ENCODE measurements at places on chromosomes 5 and 9. TPM values are rescaled to one million over a fixed set of nuclear protein-coding genes. Genes with fewer than 3 reads are reported as not detected.
A peak's percentile ranks its signal among the peaks of the same experiment; 100 is the strongest.

DNA sequence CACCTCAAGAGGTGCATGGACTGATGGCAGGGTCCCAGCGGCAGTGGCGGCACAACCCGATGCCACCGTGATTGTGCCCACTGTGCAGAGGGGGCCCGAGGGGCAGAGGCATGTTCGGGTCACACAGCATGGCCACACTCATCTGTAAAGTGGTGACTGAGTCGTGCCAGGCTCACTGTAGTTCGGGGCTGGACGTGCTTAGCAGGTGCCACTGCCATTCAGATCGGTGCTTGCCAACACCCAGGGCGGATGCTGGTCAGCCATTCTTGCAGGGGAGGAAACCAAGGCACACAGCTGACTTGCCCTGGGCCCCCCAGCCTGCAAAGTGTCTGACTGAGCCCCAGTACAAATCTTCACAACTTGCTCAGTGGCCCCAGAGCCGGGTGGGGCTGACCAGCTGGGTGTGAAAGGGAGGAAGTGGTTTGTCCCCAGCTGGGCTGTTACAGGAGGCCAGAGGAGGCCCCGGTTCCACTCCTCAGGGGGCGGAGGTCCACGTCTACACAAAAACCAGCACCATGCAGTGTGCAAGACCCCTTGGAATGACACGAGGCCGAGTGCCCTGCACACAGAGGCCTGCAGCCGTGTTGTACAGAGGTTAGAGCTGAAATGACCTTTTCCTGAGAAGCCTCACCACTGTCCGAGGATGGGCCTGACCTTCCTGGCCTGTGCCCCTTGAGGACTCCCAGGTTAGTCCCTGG is 17.9 kb downstream of the FGD3 start:
- no peaks in the 10 kb centered on the region for H3K27me3 ChIP-seq
- no peaks in the 10 kb centered on the region for H3K4me1 ChIP-seq
- H3K4me3 ChIP-seq, result no peak overlapping the region
- no peaks in the 10 kb centered on the region for H3K36me3 ChIP-seq
- H3K27ac ChIP-seq, result no peak overlapping the region

GRCh38 chr9:130073373-130073772 is 19.7 kb downstream of the GPR107 start:
- H3K36me3 ChIP-seq, result peaks cover 21% of the 10 kb centered on the region
- DNase-seq, result peak; percentile 62
- H3K4me3 ChIP-seq, result peak overlapping the region; percentile 2
- H3K27ac ChIP-seq, result peak overlapping the region; percentile 67
- H3K4me1 ChIP-seq, result peaks cover 14% of the 10 kb centered on the region
- H3K27me3 ChIP-seq, result no peaks in the 10 kb centered on the region

DNA sequence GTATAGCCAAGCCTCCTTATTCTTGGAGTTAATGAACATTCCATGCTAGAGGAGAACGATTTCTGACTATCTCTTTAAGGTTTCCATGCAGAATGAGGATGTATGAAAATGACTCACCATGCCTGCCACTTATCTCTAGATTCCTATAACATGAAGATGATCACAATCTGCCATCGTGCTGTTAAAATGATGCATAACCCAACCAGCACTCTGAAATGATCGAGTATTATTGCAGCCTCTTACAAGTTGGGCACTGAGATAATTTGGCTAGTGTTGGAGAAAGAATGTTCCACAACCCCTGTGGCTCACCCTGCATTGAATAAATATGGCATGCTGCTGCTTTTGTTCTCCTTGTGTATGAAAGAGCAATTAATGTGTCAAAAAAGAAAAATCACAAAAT is 1143.6 kb upstream of the WWC1 start:
- DNase-seq, result no peak
- H3K4me1 ChIP-seq, result no peaks in the 10 kb centered on the region
- H3K27me3 ChIP-seq, result no peaks in the 10 kb centered on the region
- H3K4me3 ChIP-seq, result no peak overlapping the region
- H3K36me3 ChIP-seq, result no peaks in the 10 kb centered on the region
- no peak overlapping the region for H3K27ac ChIP-seq

DNA sequence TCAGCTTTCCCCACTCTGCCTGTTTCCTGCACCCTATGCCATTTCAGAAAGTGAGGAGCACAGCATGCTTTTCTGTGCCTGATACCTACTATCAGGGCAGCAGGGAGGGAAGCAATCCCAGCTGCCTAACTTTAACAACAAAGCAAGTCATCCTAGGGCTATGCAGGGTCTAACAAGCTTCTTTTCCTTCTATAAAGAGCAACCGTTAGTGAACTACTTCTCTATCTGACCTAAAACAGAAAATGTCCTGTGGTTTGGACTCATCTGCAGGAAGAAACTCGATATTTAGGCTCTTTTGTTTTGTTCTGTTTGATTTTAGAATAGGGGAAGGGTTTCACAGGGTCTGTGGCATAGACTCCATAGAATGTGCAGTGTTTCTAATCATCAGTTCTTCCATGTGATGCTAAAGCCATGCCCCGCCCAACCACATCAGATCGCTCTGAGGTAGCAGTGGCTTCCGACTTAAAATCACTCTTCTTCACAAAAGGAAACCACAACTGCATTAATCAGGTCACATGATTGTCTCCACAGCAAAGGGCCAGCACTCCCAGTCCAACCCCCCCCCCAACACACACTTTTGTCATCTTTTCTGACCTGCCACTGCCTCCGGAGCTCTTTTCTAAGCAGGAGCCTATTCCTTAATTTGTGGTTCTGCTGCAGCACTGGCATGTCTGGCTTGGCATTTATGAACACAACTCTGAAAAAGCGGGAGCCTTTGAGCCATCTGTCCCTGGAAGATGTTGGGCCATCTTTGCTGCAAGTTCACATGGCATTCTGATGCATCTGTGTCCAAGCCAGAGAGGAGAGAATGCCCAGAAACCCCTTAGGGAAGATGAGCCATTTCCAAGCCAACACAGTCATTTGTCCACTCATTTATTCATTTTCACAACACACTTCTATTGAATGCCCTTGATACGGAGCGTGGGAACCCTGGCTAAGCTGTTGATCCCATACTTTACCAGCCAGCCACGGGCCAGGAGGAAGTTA is 71.6 kb downstream of the CFAP90 start:
- no peak overlapping the region for H3K4me3 ChIP-seq
- no peaks in the 10 kb centered on the region for H3K36me3 ChIP-seq
- no peaks in the 10 kb centered on the region for H3K4me1 ChIP-seq

- H3K4me1 ChIP-seq, result peaks cover 10% of the 10 kb centered on the region
- no peak for DNase-seq
- no peak overlapping the region for H3K4me3 ChIP-seq
- no peaks in the 10 kb centered on the region for H3K36me3 ChIP-seq
- H3K27me3 ChIP-seq, result no peaks in the 10 kb centered on the region
- H3K27ac ChIP-seq, result no peak overlapping the region
Measured at GRCh38 chr5:52947851-52948250, 41.3 kb upstream of the ITGA2 start.

Gene PRKAA1
- 110 TPM for total RNA-seq

Gene IL13
- not detected for total RNA-seq

DNA sequence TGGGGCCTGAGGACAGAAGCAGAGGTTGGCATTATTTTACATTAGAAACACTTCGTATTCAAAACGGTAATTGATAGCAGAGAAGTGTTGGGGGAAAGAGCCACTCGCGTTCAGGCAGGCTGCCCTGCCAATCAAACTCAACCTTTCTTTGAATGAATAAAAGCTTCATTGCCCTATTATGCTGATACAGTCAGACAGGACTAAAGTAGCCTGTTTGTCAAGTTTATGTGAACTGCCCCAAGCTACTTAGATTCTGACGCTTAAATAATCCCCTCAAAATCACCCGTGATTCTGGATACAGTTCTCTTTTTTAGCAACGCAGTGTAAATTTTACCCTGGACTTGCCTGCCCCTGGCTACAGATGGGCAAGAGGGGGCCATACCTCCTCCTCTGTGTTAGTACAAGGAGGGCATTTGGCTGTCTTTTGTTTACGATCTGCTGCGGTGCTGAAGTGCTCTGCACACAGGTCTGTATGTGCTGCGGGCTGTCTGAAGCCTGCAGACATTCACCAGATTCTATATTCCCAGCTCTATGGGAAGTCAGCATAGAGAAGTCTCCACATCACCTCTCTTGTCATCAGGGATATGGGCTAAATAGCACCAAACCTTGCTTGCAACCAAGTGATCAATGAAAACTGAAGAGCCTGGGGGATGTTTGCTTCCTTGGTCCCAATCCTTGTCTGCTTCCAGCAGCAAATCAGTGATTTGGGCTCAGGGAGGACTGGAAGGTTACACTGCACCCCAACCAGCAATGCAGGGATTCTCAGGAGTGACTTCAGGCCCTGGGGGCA is 218.4 kb downstream of the EBF1 start:
- H3K27ac ChIP-seq, result no peak overlapping the region
- no peaks in the 10 kb centered on the region for H3K36me3 ChIP-seq
- DNase-seq, result no peak
- H3K4me1 ChIP-seq, result peaks cover 29% of the 10 kb centered on the region

- no peaks in the 10 kb centered on the region for H3K36me3 ChIP-seq
- DNase-seq, result no peak
- no peaks in the 10 kb centered on the region for H3K4me1 ChIP-seq
- H3K4me3 ChIP-seq, result no peak overlapping the region
- H3K27me3 ChIP-seq, result no peaks in the 10 kb centered on the region
Measured at GRCh38 chr5:43033841-43034590, 6.1 kb downstream of the ANXA2R start.

Gene ANKRD55
- not detected for total RNA-seq

- no peak overlapping the region for H3K27ac ChIP-seq
- DNase-seq, result peak; percentile 61
- peaks cover 2% of the 10 kb centered on the region for H3K27me3 ChIP-seq
Measured at GRCh38 chr9:93265972-93266371, 82.0 kb downstream of the WNK2 start.

DNA sequence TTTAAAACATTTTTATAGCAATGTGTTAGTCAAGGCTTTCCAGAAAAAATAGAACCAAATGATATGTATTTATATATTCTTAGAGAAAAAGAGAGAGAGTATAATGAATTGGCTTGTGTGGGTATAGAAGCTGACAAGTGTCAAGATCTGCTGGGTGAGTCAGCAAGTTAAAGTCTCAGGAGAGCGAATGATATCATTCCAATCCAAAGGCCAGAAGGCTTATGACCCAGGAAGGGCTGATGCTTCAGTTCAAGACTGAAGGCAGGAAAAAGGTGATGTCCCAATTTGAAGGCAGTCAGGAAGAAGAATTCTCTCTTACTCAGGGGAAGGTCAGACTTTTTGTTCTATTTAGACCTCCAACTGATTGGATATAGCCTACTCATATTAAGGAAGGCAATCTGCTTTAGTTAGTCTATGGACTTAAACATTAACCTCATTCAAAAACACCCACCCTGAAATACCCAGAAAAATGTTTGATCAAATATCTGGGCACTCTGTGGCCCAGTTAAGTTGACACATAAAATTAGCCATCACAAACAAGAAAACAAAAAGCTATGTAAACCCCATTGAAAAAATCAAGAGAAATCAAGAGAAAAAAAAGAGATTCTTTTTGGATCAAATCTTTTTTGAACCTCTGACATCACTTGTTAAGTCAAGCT is 189.6 kb downstream of the PIK3R1 start:
- no peaks in the 10 kb centered on the region for H3K36me3 ChIP-seq
- no peaks in the 10 kb centered on the region for H3K27me3 ChIP-seq
- H3K4me3 ChIP-seq, result no peak overlapping the region
- no peak for DNase-seq

Gene APBB3
- 24.2 TPM for total RNA-seq

Gene RNF208
- 0.29 TPM for total RNA-seq

Gene CCL27
- 0.36 TPM for total RNA-seq

Gene PTRH1
- total RNA-seq, result 16.3 TPM

- H3K4me3 ChIP-seq, result no peak overlapping the region
- peaks cover 4% of the 10 kb centered on the region for H3K4me1 ChIP-seq
- H3K36me3 ChIP-seq, result no peaks in the 10 kb centered on the region
Measured at GRCh38 chr5:74499256-74500050, 141.1 kb downstream of the ENC1 start.

DNA sequence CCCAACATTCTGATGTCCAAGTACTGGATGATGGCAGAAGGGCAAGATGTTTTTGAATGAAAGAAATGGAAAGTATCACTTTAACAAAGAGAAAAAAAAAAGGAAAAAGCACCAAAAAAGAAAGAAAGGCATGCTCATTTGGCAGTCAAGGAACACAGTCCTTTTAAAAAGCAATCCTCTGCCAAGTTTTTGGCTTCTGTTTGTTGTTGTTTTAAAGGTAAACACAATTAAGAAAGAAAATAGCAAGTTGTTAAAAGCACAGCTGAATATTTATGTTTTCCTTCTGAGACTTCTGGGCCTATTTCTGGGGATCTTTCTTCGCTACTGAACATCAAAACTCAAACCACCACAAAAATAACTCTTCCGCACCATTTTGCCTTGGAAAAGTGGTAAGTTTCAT is 162.1 kb downstream of the TRPM3 start:
- no peak overlapping the region for H3K4me3 ChIP-seq
- H3K4me1 ChIP-seq, result peaks cover 16% of the 10 kb centered on the region
- no peaks in the 10 kb centered on the region for H3K36me3 ChIP-seq
- no peak overlapping the region for H3K27ac ChIP-seq

- no peak for DNase-seq
- no peak overlapping the region for H3K27ac ChIP-seq
- H3K4me1 ChIP-seq, result no peaks in the 10 kb centered on the region
Measured at GRCh38 chr5:92421196-92421595, 1038.1 kb upstream of the ARRDC3 start.

Gene ELP1
- 23.0 TPM for total RNA-seq

- H3K36me3 ChIP-seq, result no peaks in the 10 kb centered on the region
- H3K4me1 ChIP-seq, result no peaks in the 10 kb centered on the region
- H3K27me3 ChIP-seq, result no peaks in the 10 kb centered on the region
- H3K27ac ChIP-seq, result no peak overlapping the region
- no peak for DNase-seq
Measured at GRCh38 chr5:173933901-173934300, 45.8 kb downstream of the CPEB4 start.

DNA sequence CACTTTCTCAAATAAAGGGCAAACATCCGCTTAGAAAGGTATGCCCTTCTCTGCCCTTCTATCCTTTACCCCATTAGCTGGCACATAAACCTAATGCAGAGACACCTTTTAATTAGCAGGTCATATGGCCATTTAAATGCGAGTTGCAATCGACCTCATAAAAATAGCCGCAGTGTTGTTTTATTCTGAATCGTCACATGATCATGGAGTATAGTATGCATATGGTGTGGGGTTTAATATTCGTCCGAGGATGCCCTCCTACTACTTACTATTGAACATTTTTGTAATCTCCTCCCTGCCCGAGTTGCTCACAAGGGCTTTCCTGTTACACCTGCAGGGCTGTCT is 72.0 kb downstream of the PIK3R1 start:
- no peaks in the 10 kb centered on the region for H3K27me3 ChIP-seq
- peaks cover 3% of the 10 kb centered on the region for H3K36me3 ChIP-seq
- peak overlapping the region; percentile 78 for H3K4me3 ChIP-seq
- H3K27ac ChIP-seq, result peak overlapping the region; percentile 70

- no peaks in the 10 kb centered on the region for H3K27me3 ChIP-seq
- no peak overlapping the region for H3K27ac ChIP-seq
- H3K4me3 ChIP-seq, result no peak overlapping the region
- no peaks in the 10 kb centered on the region for H3K36me3 ChIP-seq
- no peaks in the 10 kb centered on the region for H3K4me1 ChIP-seq
Measured at GRCh38 chr9:71830929-71831328, 62.6 kb upstream of the CEMIP2 start.

- H3K4me1 ChIP-seq, result peaks cover 9% of the 10 kb centered on the region
- H3K4me3 ChIP-seq, result no peak overlapping the region
- no peaks in the 10 kb centered on the region for H3K36me3 ChIP-seq
- H3K27ac ChIP-seq, result no peak overlapping the region
- DNase-seq, result peak; percentile 55
Measured at GRCh38 chr9:137540536-137540935, 9.7 kb downstream of the PNPLA7 start.

Gene C9
- 0.36 TPM for total RNA-seq
